ACHN (cell line): ENCODE measurements at places on chromosomes 3 and 15.

DNA sequence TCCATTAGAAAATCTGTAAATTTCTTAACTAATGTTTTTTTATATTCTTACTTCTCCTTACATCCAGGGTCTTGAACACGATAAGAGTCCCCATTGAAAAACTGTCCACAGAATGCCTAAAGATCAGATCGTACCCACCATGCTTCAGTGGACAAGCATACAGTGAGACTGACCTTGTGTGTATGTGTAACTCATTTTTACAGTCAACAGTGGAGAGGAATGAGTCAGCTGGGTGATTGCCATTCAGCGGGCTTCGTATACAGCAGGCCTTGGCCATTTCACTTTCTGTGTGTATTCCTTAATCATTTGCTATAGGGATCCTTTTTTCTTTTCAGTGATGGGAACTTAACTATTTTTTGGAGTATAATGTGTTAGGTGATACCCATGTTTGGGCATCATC, 10.6 kb downstream of the PARP14 start:
- peak; percentile 80 for DNase-seq

- no peak for DNase-seq
Measured at GRCh38 chr15:61169275-61169903, 59.7 kb downstream of the RORA start.

DNA sequence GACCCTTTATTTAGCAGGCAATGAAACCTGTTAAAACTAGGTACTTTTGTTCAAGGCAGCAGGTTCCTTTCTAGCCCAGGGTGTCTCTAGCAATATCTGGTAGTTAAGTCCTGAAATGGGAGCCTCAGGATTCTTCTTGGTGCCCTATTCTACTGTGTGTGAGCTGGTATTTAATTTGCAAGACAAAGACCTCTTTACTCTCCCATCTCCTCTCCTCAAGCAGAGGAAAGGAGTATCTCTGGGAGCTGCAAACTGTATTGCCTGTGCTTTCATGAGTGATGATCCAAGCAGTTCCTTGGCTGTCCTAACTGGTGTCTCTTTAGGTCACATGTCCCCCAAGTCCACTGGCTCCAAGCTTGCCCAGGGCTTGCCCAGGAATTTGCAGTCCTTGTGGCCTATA, 188.2 kb downstream of the SI start:
- DNase-seq = no peak

GRCh38 chr3:85808755-85809154, 850.0 kb downstream of the CADM2 start:
- DNase-seq = no peak

DNA sequence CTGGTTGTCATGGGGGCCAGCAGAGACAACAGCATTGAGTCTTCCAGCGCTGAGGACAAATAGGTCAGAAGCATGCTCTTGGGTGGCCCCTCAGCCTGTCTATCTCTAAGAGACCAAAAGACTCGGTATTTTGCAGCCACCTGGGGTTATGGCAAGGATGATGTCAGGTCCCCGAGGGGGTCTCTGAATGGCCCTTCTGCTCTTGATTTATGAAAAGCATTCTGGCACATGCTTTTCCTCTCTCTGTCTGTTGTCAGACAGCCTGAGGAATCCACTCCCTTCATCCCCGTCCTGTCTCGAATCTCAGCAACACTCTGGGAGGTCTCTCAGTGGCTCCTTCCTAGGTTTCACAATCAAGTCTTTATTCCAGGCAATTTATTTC, 156.6 kb upstream of the RGMA start:
- DNase-seq = no peak

- DNase-seq = no peak
Measured at GRCh38 chr3:184619369-184619768, 57.8 kb downstream of the EPHB3 start.

- no peak for DNase-seq
Measured at GRCh38 chr15:65355173-65355987, 22.4 kb downstream of the IGDCC3 start.

DNA sequence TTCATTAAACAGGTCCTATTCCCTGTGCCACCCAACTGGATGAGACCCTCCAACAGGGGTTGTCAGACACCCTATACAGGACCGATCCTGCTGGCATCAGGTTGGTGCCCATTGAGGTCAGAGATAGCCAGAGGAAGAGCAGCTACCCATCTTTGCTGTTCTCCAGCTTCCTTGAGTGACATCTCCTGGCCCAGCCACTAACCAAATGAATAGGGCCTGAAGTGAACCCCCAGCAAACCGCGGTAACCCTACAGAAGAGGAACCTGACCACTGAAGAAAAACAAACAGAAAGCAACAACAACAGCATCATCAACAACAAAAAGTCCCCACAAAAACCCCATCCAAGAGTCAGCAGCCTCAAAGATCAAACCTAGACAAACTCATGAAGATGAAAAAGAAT, 133.6 kb upstream of the ARPP21 start:
- no peak for DNase-seq

DNA sequence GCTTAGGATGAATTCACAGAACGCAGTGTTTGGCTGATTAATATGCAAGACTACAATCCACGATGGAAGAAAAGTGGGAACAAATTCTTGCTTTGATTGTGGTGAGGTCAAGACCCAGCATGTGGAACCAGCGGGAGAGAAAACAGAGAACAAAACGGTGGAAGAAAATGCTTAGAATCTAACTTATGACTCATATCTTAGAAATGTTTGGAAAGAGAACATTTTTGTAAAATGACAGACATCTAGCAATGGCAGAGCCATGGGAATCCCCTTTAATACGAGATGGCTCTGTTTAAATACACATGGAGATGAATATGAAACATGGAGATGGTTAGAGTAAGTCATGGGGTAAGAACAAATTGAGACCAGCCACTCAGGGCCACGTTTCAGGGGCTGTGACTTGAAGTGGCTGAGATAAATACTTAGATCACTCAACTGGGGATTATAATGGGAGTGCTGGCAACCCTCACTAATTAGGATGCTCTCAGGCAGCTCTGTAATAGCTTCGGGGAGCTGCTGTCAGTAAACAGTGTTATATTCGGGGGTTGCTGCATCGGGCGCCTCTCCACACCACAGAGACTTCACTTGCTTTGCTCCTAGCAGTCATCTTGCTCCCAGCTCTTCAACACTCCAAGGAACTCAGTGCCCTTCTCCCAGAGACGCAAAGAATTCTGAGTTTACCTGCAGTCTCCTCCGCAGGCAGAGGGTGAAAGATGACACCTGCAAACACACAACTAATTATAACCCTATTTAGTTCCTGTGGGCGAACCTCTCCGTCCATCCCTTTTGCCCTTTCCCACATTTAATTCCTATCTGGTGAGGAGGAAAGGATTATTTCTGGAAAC, 68.0 kb upstream of the ONECUT1 start:
- peak; percentile 1 for DNase-seq

DNA sequence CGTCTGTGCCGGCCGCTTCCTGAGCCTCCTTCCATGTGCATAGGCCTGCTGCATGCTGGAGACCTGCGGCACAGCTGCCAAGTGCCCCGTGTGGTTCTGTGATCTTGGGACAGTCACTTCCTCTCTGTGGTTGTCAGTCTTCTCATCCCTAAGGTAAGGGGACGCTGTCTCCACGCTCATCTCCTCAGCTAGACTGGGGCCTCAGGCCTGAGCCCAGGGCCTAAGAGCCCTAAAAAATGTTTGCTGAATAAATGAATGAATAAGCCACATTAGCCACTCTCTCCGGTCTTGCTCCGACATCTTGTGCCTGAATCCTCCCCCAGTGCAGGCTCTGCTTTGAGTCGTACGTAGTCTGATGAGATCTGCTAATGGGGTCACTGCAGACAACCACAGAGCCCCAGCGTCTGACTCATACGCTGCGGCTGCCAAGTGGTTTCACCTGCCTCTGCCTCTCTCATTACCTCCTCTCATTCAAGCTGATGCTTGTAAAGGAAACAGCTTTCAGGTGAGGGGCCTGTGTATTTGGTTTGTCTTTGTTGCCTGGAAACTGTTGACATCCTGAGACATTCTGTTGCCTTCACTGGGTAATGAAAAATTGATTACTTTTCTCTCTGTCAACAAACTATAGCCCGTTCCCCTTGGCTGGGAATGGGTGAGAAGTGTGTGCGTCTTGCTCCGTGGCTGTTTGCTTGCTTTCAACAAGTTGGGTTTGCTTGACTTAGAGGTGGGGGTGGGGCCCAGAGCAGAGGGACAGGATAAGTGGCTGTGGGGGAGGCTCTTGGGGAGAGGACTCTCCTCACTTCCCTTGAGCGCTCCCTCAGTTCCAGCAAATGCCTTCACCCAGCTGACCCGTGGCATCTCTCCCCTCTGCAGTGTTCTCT, 15.9 kb downstream of the RPLP1 start:
- DNase-seq = peak; percentile 81

- no peak for DNase-seq
Measured at GRCh38 chr15:70008697-70009290, 88.9 kb downstream of the TLE3 start.

DNA sequence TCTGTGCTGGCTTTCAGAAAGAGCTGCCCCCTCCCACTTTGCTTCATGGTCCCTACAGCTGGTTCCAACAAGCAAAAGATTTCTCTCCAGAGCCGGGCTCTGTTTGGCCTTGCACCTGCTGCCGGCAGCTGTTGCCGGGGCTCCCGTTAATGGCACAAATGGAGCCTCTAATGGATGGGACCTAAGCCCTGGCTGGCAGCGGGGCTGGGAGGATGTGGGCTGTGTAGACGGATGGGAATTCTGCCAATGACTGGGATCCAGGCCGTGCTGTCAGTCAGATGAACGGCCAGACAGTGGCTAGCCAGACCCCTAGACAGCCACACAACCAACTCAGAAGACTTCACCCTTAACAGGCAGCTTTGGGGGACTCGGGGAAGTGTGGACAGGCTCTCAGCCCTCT, 88.0 kb downstream of the RPLP1 start:
- DNase-seq = no peak

- no peak for DNase-seq
Measured at GRCh38 chr3:61724801-61725200, 163.4 kb downstream of the PTPRG start.

- DNase-seq = peak; percentile 79
Measured at GRCh38 chr3:155745795-155746550, 1.1 kb upstream of the PLCH1 start.

GRCh38 chr3:47482366-47482765, 6.6 kb upstream of the SCAP start:
- DNase-seq = no peak

- no peak for DNase-seq
Measured at GRCh38 chr15:100704281-100705055, 102.1 kb downstream of the ASB7 start.

DNA sequence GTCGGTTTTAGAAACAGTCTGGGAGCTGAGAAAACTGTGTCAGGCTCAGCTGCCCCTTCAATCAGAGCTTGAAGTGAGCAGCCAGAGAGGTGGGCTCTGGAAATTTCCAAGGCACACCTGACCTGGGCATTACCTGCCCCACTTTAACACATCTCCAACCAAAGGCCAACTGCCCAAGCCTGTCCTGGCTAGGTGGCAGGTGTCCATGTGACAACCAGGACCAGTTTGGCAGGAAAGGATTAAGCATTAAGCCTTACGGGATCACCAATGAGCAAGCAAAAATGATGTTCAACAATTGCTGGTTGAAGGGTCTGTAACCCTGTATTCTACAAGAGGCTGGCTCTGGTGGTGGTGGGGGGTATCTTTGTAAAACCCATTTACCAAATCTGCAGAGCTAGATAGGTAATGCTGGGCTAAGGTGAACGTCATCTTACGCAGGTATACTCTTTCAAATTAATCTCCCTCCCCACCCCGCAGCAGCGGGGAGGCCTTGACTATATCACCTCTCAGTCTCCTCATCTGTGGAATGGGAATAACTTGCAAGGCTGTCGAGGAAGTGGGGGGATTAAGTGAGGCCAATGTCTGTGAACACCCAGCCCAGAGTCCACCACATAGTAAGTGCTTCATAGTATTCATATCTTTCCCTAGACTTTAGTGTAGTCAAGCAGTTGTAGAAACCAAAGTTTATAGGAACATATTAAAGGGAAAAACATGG, 183.2 kb downstream of the MEGF11 start:
- DNase-seq = no peak

DNA sequence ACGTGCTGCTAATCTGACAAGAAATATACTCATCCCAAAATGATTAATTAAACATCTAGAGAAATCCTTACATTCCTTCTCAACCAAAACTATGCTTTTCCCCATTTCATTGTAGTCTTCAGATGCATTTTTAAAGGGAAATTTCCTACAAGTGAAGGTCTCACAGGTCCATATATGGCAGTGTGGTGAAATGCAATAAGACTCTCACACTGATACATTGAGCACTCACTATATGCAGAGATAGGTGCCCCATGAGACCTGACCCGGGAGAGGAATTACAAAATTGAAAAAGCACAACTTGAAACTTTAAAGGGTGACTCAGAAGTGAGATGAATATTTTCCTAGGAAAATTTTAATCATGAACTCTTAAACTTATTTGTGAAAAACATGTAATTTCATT, 629.2 kb upstream of the NAALADL2 start:
- DNase-seq = no peak

GRCh38 chr15:96362755-96363651, 32.5 kb downstream of the NR2F2 start:
- no peak for DNase-seq

- DNase-seq = peak; percentile 24
Measured at GRCh38 chr15:85865070-85865684, 70.5 kb upstream of the KLHL25 start.

GRCh38 chr3:157107644-157108133, 52.3 kb downstream of the CCNL1 start:
- no peak for DNase-seq

DNA sequence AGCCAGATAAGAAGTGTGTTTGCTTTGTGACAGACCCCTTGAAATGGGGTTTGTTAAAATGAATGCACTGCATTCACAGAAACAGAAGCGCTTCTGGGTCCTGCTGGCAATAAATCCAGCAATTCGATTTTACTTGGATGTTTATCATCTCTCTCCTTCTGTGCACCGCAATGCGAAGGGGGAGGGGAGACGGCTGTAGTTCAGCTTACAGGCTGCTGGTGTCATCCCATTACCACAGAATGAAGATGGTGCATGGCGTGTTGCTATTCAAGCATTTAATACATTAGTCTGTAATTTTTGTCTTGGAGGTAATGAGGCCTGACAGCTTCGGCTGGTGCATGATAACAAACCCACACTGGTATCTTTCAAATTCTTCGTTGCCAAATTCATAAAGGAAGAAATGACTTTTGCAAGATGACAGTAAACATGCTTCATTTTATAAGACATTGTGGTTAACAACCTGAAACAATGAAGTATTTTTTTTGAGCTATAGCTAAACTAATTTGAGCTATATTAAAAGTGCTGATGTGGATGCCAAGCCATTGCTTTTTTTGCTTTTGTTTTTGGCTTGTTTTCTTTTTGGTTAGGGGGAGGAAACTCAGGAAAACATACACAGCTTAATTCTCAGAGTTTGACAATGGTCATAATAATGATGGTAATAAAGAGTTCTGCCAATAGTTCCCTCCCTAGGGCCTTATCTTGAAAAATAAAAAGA, 418.3 kb downstream of the OTOL1 start:
- DNase-seq = peak; percentile 72

DNA sequence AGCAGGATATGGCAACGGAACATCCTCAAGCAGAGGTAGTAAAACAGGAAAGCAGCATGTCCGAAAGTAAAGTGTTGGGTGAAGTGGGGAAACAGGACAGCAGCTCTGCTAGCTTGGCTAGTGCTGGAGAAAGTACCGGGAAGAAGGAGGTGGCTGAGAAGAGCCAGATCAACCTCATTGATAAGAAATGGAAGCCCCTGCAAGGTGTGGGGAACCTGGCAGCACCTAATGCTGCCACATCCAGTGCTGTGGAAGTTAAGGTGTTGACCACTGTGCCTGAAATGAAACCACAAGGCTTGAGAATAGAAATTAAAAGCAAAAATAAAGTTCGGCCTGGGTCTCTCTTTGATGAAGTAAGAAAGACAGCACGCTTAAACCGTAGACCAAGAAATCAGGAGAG, 14.3 kb upstream of the ZBTB47 start:
- DNase-seq = no peak
